ENCODE measurements at places on chromosomes 3 and 15. TPM values are rescaled to one million over a fixed set of nuclear protein-coding genes. Genes with fewer than 3 reads are reported as not detected.
A peak's percentile ranks its signal among the peaks of the same experiment; 100 is the strongest.

CHRNA7 gene
- total RNA-seq, result 11.7 TPM

SUCNR1 gene
- total RNA-seq, result 9.4 TPM

MORF4L1 gene
- total RNA-seq, result 264 TPM

- H3K36me3 ChIP-seq, result no peaks in the 10 kb centered on the region
- no peak overlapping the region for H3K27ac ChIP-seq
- no peaks in the 10 kb centered on the region for H3K27me3 ChIP-seq
- no peaks in the 10 kb centered on the region for H3K4me1 ChIP-seq
These were observed 98.0 kb downstream of the ATG7 start for GRCh38 chr3:11370191-11370590.

DNA sequence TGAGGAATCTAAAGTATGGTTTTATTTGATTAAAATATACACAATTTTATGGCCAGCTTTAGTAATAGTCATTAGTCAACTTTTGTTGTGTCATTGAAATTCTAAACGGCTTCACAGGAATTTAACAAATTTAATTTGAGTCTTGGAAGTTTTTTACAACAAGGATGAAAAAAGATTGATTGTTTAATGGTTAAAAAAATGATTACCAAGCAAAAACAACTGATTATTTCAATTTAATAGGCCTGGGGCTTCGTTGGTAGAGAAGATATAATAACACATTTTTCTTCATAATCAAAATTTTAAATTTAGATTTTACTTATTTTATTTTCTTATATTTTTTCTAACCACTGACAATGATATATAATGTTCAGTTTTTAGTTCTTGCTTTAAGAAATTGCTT, 4.4 kb downstream of the MME start:
- DNase-seq, result no peak
- H3K4me1 ChIP-seq, result peaks cover 11% of the 10 kb centered on the region
- H3K36me3 ChIP-seq, result no peaks in the 10 kb centered on the region
- H3K4me3 ChIP-seq, result no peak overlapping the region
- H3K27ac ChIP-seq, result no peak overlapping the region

- H3K4me1 ChIP-seq, result peaks cover 29% of the 10 kb centered on the region
- H3K27ac ChIP-seq, result peak overlapping the region; percentile 50
- no peak for DNase-seq
- H3K4me3 ChIP-seq, result no peak overlapping the region
- no peaks in the 10 kb centered on the region for H3K36me3 ChIP-seq
These were observed 6.0 kb downstream of the LINS1 start for GRCh38 chr15:100595964-100596363.

DNA sequence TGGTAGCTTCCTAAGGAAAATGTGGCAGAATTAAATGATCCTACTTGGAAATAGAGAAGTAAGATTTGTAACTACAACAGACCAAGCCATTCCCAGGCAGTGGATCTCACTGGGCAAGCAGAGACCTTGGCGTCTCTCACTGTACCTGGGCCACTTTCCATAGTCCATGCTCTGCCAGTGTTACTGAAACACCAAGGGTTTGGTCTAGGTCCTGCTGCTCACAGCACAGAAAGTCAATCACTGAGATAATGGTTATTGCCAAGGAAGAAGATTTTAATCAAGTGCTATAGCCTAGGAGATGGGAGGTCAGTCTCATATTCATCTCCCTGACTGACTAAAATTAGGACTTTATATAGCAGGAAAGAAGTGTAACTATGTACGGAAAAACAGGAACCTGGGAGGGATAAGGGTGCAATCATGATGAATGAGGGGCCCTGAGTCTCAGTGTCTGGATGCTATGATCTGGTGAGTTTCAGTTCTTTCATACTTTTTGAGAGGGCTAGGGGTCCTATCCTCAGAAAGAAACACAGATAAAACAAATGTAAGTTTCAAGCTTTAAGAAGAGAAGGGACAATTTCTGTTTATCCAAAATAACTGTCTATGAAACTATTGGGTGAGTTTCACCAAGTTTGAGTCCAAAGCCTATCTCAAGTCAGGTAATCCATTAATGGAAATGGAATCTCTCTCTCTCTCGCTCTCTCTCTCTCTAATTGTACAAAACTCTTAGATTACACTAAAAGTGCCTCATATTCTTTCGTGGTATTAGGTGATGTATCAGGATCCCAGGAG, 20.6 kb downstream of the GPR15 start:
- no peak overlapping the region for H3K27ac ChIP-seq
- no peaks in the 10 kb centered on the region for H3K27me3 ChIP-seq
- H3K4me3 ChIP-seq, result no peak overlapping the region
- DNase-seq, result no peak
- no peaks in the 10 kb centered on the region for H3K36me3 ChIP-seq

DNA sequence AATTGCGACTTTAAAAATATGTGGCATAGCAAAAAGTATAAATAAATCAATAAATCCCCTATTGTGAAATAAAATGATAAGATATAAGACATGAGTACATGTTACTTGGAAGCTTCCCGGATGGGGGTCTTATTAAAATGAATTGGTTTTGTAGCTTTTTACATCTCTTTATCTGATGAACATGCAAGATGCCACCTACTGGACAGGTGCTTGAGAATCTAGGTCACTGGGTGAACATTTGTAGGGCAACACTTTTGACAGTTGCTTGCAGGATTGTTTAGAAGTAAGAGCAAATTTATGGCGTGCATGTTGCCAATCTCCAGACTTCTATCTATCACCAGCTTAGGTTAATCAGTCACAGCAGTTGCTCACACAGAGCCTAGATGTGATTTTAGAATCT, 362.7 kb upstream of the SUCLG2 start:
- no peaks in the 10 kb centered on the region for H3K36me3 ChIP-seq
- DNase-seq, result no peak
- no peaks in the 10 kb centered on the region for H3K4me1 ChIP-seq
- H3K27ac ChIP-seq, result no peak overlapping the region
- H3K27me3 ChIP-seq, result no peaks in the 10 kb centered on the region

DNA sequence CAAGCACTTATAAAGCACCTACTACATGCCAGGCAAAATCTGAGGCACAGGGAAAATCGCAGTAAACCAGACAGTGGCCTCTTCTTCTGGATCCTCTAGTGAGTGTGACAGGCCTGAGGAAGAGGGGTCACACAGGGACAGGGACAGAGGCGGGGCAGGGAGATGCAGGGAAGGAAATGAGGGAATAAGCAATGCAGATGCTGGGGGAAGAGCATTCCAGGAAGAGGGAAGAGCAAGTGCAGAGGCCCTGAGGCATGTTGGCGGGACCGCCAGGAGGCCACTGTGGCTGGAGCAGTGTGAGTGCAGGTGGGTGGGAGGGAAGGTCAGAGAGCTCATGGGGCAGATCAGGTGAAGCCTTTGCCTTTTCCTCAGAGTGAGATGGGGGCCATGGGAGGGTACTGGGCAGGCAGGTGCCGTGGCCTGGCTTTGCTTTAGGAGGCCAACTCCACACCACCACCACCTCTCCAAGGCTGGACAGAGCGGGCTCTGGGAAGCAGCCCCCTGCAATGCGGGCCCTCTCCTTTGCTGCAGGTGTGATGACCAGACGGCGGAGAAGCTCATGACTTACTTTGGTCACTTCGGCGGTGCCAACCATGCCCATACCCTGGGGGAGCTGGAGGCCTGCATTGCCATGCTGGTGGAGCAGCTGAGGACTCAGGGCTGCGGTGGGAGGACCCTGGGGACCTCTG, 26.8 kb upstream of the GP9 start:
- no peak for DNase-seq
- H3K4me1 ChIP-seq, result peaks cover 7% of the 10 kb centered on the region
- H3K27ac ChIP-seq, result no peak overlapping the region
- H3K27me3 ChIP-seq, result no peaks in the 10 kb centered on the region

- no peak for DNase-seq
- no peak overlapping the region for H3K27ac ChIP-seq
- H3K27me3 ChIP-seq, result no peaks in the 10 kb centered on the region
- H3K36me3 ChIP-seq, result no peaks in the 10 kb centered on the region
These were observed 335.8 kb downstream of the MECOM start for GRCh38 chr3:169327546-169328356.

Data from thyroid gland (tissue), 4 donors.